ENCODE measurements at places on chromosomes 5 and 9. TPM values are rescaled to one million over a fixed set of nuclear protein-coding genes. Genes with fewer than 3 reads are reported as not detected.

Gene ADAMTSL1
- total RNA-seq: not detected

Gene FBLL1
- not detected for total RNA-seq

Gene ZNF189
- total RNA-seq: 14.2 TPM

Gene IL13
- total RNA-seq: 130 TPM

Gene PCDHGA1
- 0.17 TPM for total RNA-seq

Gene CCDC183
- 0.42 TPM for total RNA-seq

Gene SLC44A1
- total RNA-seq: 7.7 TPM

Gene TAS2R1
- not detected for total RNA-seq

Gene FCN2
- total RNA-seq: not detected

Gene TMEM167A
- 86.8 TPM for total RNA-seq

Gene TSLP
- 0.15 TPM for total RNA-seq

Gene DBH
- total RNA-seq: not detected

Gene ADAMTS13
- total RNA-seq: 2.5 TPM

Gene FNIP1
- total RNA-seq: 29.7 TPM

Gene TEX48
- total RNA-seq: 1.1 TPM

Gene TLX3
- not detected for total RNA-seq

Gene LEAP2
- total RNA-seq: 3.8 TPM

Gene CCDC180
- 2.9 TPM for total RNA-seq

Gene DNAI1
- total RNA-seq: not detected

Gene SLC6A7
- not detected for total RNA-seq

Gene MSX2
- total RNA-seq: not detected
